Bronchial epithelial cell (primary cell): ENCODE measurements at places on chromosomes 1 and 21. TPM values are rescaled to one million over a fixed set of nuclear protein-coding genes. Genes with fewer than 3 reads are reported as not detected.

Gene TSPAN1
- 42.1 and 49.4 TPM in 2 replicates for total RNA-seq

Gene TMEM9
- 66.9 and 104 TPM in 2 replicates for total RNA-seq

Gene FNDC10
- 0.26 TPM in 2 replicates for total RNA-seq

Gene SPRR2B
- total RNA-seq, result not detected in 2 replicates

Gene LIPI
- total RNA-seq, result not detected in 2 replicates

Gene PAPPA2
- 5.1 and 8.7 TPM in 2 replicates for total RNA-seq

Gene LORICRIN
- not detected in 2 replicates for total RNA-seq

- peak; percentile 76 for DNase-seq
Observed at GRCh38 chr21:35051287-35051818, 2.3 kb upstream of the RUNX1 start.

- no peak for DNase-seq
Observed at GRCh38 chr1:228207851-228208821, at the start of gene OBSCN. Gene OBSCN, plus strand, starts transcription at chr1:228208044. Its CDS starts 3,740 bp downstream, at chr1:228211784.

GRCh38 chr1:236147521-236148469 is 5.5 kb downstream of the GPR137B start:
- DNase-seq, result no peak

DNA sequence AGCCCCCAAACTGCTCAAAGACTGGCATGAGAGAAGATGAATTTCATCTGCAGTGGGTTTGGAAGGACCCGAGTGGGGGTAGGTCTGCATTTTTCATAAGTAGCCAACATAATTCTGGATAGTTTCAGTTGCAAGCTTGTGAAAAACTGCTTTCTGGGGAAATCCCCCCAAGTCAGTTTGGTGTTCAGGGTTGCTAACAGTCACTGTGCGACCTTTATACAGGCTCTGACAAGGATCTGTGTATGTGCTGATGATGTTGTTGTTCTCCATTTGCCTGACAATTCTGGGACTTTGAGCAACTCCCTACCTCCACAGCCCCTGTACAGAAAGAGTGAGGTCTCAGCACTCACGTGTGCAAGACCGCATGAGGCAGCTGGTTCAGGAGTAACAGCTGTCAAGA is 87.9 kb downstream of the SUSD4 start:
- DNase-seq, result no peak

DNA sequence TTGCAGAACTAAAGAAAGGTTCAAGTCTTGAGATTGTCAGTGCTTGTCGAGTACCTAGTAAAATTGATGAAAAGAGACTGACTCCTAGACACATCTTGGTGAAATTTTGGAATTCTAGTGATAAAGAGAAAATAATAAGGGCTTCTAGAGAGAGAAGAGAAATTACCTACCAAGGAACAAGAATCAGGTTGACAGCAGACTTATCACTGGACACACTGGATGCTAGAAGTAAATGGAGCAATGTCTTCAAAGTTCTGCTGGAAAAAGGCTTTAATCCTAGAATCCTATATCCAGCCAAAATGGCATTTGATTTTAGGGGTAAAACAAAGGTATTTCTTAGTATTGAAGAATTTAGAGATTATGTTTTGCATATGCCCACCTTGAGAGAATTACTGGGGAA is 16.3 kb downstream of the L1TD1 start:
- no peak for DNase-seq

GRCh38 chr1:191615101-191615821 is 543.0 kb upstream of the RGS18 start:
- DNase-seq, result no peak

DNA sequence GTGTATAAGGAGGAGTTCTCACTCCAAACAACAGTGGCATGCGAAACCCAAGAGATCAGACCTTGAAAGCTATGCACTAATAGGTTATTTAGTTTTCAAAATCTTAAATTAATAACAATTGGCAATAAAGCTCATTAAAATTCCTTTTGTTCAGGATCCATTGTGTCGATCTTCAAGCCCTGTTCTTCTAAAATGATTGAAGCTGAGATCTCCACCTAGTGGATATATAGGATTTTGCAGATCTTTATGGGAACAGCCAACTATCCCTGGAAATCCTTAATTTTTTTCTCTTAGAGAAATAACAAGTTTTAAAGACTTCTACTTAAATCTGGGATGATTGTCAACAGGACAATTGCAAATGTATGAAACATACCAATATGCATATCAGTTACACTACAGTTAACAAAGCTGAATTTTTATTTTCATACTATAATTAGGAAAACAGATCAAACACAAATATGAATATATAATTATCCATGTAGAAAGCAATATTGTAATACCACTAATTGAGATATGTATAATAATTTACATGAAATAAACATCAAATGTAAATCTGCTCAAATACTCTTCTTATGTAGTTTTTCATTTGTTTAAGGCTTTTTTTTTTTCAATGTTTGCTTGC is 43.3 kb downstream of the LRRC53 start:
- DNase-seq, result peak; percentile 54

GRCh38 chr21:45558044-45558721 is 15.9 kb upstream of the SLC19A1 start:
- no peak for DNase-seq

GRCh38 chr1:154812877-154813276 is 57.2 kb downstream of the KCNN3 start:
- no peak for DNase-seq

DNA sequence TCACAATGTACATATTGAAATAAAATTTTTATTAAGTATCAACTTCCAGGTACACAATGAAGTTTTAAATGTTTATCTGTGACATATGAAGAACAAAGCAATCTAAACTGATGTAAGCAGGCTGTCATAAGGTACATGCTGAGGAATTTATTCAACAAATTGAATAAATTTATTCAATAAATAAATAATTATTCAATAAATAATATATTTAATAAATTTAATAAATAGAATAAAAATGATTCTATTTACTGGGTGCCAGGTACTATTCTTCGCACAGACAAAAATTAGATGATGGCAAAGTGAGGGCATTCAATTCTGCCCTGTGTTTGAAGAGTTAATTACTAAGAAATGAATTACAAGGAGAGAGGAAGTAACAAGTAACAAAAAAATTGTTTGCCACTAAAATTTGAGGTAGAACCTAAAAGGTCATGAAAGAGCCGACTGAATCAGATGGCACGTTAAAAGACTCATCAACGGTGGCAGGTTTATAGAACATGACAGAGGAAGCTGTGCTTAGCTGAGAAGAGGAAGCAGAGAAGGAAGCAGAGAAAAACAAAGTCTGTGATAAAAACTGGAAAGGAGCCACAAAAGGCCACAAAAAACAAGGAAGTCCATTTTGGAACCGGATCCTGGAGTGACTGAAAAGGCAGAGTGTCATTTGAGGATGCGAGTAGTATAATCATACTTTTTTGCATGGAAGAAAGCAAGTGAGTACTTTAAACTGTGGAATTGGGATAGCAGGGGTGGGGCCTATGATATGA is 2.2 kb upstream of the USP24 start:
- no peak for DNase-seq

DNA sequence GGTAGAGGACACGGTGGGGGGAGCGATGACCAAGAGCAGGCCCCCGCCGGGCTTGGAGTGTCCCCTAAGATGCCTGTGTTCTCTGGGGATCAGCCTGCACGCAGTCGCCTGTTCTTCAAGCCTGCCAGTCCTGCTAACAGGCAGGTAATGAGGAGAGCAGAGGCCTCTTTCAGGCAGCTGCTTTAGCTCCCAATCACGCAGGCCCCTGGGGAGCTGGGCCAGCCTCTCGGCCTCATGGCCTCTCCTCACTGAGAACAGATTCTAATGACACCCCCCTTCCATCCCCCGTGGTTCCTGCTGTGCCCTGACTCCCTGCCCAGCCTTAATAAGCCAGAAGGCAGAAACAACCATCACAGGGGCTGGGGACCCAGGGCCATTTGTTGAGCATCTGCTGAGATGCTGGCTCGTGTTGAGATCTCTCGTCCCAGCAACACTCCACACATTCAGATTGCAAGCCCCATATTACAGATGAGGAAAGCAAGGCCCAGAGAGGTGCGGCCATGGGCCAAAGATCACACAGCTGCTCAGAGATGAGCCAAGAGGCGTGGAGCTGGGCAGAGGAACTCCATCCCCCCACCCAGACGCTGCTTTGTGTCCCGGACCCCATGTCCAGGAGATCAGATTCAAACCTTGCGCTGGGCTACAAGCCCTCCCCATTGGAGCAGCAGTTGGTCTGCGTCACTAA is 71.6 kb upstream of the CASZ1 start:
- DNase-seq, result no peak

DNA sequence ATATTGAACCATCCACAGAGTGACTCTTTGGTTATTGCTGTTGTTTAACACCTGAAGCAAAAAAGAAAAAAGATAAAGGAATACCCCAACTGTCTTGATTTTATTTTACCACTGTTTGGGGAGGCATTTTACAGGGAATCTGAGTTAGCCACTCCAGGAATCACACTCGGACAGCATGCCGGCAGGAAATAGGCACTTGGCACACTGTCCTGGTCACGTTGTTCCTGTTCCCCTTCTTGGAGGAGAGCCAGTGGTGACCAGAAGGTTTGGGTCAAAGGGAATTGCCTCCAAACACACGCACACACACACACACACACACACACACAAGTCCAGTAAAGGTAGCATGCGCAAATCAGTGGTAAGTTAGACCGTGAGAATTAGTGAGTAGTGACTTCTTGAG is 13.8 kb downstream of the RGS4 start:
- no peak for DNase-seq

DNA sequence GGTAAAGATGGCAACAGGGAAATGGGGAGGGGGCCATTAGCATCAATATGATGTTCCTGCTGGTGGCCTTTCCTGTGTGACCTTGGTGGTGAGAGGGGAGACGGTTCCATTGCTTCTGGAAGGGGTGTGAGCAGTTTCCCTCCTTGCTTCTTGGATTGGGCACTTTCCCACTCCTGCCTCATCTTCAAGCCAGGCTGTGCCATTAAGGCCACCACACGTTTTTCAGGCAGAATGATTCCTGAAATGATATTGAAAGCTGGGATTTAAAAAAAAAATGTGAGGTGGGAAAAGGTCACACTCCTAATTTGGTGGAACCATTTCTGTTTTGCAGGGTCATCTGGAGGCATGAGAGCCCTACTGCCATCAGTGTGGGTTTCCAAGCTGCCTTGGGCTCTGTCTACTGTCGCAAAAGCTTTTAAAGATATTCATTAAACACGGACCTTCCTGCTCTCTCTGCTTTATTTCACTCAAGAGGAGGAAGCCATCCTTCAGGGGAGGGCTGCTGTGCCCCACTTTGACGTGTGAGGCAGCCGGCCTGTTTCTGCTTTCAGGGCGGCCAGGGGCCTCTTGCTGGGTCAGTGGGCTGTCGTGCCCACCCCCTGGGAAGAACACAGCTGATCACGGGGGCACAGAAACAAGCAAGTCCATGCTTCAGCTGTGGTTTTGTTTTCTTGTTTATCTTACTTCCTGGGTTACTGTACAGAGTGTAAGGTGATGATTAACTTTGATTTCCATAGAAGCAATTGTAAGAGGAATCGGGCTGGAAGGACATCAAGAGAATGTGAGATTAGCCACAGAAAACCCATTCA is 8.0 kb downstream of the RIIAD1 start:
- no peak for DNase-seq

DNA sequence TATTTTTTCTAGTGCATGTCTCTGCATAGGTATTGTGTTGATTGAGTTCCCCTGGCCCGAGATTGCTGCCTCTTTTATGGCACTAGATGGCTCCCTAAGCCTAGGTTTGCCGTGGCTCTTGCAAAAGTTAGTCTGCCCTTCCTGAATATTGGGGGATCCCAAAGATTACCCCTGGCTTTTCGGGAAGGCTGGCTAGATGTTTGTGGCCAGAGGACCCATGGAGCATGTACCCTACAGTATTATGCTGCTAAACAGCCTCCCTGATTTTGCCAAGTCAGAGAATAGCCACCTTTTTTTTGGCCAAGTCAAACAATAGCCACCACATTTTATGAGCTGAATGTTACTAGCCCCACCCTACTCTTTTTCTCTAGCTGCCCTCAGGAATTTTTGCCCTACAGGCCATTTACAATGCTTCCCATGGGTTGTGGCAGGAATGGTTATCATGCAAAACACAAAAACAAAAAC is 343.2 kb downstream of the OLFM3 start:
- DNase-seq, result peak; percentile 12

DNA sequence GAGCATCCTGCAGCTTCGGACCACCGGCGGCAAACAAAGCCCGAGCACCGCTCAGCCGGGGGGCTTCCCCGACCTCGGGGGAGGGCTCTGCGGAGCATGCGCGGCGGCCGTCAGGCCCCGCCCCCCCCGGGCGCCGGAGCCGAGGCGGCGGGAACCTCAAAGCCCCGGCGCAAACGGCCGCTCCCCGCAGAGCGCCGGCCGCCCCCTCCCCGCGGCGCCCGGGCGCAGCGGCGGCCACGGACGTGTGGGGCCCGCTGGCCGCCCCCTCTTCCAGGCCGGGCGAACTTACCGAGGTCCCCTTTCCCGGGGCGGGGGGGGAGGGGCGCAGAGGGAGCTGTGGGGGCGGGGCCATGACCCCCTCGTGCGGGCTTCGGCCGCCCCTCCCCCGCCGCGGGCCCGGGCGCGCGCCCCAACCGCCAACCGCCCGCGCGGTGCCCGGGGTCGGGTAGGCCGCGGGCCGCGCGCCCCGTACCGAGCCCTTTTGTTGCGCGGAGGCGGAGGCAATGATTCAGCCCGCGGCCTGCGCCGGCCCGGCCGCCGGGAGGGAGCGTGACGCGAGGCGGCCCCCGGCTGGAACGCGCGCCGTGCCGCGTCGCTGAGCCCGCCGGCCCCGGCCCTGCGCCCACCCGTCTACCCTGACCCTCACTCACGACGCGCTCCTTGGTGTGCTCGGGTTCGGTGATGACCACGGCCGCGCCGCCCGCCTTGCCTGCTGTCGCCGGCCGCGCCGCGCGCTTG is 1.7 kb downstream of the RCC2 start:
- no peak for DNase-seq

DNA sequence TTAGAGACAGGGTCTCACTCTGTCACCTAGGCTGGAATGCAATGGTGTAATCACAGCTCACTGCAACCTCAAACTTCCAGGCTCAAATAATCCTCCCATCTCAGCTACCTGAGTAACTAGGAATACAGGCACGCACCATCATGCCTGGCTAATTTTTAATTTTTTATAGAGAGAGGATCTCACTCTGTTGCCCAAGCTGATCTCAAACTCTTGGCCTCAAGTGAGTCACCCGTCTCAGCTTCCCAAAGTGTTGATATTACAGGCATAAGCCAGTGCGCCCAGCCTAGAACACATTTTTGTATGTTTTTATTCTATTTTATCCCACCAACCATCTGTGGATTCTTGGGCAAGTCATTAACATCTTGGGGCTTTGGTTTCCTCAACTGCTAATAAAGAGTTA is 100.5 kb downstream of the AK5 start:
- peak; percentile 55 for DNase-seq

DNA sequence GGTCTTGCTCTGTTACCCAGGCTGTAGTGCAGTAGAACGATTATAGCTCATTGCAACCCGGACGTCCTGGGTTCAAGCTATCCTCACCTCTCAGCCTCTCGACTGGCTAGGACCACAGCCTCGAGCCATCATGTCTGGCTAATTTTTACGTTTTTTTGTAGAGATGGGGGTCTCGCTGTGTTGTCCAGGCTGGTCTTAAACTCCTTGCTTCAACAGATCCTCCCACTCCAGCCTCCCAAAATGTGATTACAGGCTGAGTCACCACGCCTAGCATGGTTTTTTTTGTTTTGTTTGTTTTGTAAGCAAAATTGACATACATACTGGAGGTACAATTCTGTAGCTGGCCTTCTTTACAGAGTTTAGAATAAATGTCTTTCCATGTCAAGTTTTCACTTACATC is 994 bp upstream of the LAMTOR5 start:
- DNase-seq, result peak; percentile 45

GRCh38 chr1:94418664-94419655 is 771 bp downstream of the ABCD3 start:
- DNase-seq, result peak; percentile 30
